ENCODE measurements at places on chromosomes 6 and 20.
A peak's percentile ranks its signal among the peaks of the same experiment; 100 is the strongest.

GRCh38 chr6:14216946-14217684 lies 99.5 kb downstream of the CD83 start:
- DNase-seq = no peak

DNA sequence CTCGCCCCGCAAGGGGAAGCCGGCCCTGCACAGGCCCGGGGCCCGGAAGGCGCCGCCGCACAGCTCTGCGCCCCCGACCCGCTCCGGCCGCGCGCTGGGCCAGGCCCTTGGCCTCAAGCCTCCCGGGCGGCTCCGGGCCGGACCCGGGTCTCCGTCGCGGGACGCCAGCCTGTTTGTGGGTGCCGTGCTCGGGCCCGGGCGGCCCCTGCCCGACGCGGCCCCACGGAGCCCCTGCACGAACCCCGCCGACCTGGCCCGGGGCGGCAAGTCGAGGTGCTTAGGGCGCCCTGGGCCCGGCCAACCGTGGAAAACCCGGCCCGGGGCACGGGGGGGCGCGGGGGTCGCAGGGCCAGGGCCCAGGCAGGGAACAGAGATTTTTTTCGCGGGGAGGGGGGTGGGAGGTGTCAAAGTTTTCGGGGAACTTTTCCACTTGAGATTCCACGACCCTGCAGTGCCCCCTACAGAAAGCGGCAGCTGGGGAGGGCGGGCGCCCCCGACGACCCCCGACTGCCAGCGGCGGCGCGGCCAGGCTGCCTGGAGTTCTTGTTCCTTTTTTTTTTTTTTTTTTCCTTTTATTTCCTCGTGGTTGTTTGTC lies 805 bp upstream of the STX16 start:
- peak; percentile 47 for DNase-seq

DNA sequence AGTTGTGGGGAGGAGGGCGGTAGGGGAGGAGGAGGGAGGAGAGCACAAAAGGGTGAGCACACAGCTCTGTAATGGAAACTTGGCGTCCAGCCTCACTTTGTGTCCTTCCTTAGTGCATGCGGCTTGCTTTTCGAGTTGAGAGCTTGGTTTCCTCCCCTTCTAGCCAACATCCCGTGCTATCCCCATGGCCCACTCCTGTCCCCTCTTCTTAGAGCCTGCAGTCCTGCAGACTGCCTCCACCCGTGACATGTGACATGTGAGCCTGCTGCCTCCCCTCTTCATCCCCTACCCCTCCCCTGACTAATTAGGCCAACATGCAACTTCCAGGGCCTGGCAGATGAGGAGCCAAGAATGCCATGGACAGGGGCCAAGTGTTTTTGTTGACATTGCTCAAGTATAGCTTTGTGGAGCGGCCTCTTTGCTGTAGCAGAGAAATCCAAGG lies 63.2 kb downstream of the SLC24A3 start:
- DNase-seq = no peak

DNA sequence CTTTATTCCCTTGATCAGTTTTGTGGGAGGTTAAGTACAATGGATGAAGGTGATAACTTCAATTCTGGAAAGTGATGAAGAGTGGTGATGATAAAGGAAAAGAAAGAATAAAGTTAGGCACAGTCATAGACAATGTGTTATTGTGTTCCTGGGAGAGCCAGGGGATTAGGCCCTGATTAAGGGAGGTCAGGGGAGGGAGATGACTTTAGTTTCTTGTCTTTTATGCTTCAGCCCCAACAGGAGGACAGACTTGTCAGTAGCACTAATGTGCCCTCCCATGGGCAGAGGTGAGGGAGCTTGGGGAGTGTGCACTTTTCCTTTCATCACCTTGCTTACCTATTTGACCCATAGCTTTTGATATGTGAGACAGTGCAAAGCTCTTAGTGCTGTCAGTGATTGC lies 115.7 kb downstream of the CD109 start:
- DNase-seq = no peak

DNA sequence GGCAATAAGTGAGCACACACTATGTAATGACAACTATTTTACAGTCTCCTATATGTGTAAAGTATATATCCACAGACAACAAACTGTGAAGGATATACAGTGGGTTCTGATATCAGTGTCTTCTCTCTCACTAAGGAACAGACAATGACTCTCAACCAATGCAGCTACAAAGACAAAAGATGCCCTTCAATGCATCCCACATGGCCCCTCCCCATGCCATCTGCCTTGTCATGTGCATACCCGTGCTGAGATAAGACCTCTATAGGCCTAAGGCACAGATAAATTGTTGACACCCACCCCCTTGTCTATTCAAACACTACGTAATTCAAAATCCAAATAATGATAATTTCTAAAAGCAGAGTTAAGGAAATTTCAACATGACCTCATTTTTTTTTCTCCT lies 1123.5 kb upstream of the MAP3K7 start:
- DNase-seq = no peak

GRCh38 chr6:111715321-111715720 lies 109.6 kb upstream of the TRAF3IP2 start:
- no peak for DNase-seq

DNA sequence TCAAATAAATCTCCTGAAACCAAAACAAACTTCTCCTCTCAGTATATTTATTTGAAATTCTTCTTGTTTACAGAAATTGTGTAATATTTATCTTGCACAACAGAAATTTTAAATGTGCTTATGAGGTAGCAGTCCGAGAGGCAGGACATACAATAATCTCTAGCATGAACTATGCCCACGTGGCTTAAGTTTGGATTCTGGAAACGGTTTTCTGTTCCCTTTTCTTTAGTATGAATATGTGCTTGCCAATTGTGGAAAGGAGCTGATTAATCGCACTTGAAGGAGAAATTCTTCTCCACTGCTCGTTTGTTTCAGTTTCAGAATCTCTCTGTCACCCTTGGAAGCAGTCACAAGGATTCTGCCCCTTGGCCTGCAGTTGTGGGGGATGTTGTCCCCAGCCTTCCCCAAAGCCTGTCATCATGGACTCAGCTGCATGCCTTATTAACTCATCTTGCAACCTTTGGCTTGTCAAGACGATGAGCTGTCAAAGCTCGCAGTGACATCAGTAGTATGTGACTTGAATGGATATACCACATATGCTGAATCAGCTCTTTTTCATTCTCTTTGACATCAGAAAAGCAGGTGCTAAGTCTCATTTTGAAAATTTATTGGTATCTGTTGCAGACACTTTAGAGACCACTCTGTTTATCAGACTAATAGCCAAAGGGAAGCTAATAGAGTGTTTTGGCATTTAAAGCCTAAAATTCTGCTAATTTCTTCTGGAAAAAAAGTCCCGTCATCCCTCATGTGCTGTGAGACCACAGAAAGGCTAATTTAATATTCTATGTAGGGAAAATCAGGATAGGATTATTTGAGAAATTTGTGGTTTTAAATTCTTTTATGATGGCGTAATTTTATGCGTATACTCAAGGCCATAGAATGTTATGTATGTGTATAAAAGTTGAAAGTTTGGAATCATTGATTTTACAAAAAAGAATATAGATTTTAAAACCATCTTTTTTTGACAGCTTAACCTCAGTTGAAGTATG lies 186.8 kb downstream of the ARID1B start:
- peak; percentile 35 for DNase-seq

- no peak for DNase-seq
Observed at GRCh38 chr6:170142559-170142958, 148.3 kb downstream of the DLL1 start.

DNA sequence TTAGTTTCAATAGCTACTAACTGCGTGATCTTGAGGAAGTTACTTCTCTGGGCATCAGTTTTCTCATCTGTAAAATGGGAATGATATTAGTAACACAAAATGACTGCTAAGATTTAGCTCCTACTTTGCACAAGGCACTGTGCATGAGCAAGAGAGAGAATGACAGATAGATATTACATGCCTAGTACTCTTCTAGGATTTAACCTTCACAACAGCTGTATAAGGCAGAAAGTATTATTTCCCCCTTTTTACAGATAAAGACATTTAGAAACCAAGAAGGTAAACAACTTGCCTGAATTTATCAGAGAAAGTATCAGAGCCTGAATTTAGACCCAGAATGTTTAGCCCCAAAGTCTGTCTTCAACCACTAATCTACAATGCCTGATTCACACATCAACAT lies 281.6 kb downstream of the KHDC1L start:
- no peak for DNase-seq

- DNase-seq = no peak
Observed at GRCh38 chr20:34946661-34947060, 8.9 kb downstream of the GSS start.

DNA sequence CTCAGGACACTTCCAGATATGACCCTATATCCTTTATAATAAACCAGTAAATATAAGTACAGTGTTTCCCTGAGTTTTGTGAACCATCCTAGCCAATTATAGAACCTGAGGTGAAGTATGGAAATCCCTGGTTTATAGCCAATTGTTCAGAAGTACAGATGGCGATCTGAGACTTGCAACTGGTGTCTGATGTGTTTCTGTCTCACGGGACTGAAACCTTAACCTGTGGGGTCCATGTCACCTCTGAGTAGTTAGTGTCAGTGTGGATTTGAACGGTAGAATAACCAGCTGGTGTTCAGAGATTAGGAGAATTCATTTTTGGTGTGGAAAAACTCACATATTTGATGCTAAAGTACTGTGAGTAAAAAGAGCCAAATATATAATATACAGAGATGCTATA lies 606.6 kb downstream of the MAFB start:
- DNase-seq = no peak

GRCh38 chr6:90397929-90398674 lies 101.5 kb upstream of the BACH2 start:
- DNase-seq = no peak
